ENCODE measurements at places on chromosomes 12 and 14.

- no peak for DNase-seq
Observed at GRCh38 chr12:48601013-48601756, 31.3 kb upstream of the LALBA start.

- DNase-seq: no peak
Observed at GRCh38 chr12:81758421-81759189, 545 bp downstream of the PPFIA2 start.

DNA sequence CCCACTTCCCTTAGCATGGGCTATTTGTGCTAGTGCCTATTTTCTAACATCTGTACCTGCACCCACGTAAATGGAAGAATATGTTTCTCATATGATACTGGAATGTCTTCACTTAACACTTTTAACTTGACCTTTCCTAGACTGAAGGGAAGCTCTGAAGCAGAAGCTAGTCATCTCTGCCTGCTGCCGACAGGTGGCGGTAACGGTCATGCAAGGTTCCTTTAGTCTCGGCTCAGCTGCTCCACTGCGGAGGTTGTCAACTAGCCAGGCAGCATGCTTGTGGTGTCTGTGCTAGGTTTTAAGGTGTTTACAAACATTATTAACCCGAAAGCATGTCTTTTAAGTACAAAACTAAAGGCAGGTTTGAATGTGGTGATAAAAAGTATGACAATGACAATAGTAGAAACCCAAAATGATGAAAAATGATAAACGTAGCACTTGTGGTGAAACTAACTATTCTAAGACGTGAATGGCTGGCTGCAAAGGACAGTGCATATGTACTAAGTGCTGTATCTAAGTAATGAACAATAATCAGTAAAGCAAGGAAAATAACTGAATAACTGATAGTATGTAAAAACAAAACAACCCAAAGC lies 117.2 kb downstream of the GRIN2B start:
- DNase-seq: peak; percentile 38

GRCh38 chr14:54702014-54702491 lies 135.1 kb downstream of the SAMD4A start:
- no peak for DNase-seq

DNA sequence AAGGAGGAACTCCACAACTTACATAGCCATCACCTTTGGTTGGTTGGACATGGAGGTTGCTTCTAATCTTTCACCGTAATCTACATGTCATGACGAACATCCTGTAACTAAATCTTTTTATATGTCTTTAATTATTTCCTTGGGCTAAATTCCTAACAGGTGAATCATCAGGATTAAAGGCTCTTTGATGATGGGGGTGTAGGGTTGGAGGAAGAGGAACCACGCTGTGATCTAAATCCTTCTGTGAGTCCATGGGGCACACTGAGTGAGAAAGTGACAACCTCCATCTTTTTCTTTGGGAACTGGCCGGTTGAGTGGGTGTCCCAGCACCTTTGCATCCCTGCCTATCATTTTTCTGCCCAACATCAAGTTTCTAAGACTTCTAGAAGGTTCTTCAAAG lies 31.1 kb upstream of the MAP1LC3B2 start:
- DNase-seq: no peak

DNA sequence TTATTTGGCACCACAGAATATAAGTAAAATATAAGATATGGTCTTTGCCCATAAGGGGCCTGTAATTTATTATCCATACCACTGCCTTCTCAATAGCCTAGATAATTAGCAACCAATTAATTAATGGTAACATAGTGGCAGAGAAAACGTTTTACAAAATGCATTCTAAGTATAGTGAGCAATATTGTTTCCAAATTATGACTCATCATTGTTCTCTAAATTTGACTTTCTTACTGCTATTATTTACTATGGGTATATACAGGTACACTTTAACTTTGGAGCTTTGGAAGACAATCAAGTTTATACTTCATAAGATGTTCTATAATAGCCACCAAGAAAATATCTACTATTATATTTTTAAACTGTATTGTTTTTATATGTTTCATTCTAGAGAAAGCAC lies 26.7 kb downstream of the DCP1B start:
- no peak for DNase-seq

DNA sequence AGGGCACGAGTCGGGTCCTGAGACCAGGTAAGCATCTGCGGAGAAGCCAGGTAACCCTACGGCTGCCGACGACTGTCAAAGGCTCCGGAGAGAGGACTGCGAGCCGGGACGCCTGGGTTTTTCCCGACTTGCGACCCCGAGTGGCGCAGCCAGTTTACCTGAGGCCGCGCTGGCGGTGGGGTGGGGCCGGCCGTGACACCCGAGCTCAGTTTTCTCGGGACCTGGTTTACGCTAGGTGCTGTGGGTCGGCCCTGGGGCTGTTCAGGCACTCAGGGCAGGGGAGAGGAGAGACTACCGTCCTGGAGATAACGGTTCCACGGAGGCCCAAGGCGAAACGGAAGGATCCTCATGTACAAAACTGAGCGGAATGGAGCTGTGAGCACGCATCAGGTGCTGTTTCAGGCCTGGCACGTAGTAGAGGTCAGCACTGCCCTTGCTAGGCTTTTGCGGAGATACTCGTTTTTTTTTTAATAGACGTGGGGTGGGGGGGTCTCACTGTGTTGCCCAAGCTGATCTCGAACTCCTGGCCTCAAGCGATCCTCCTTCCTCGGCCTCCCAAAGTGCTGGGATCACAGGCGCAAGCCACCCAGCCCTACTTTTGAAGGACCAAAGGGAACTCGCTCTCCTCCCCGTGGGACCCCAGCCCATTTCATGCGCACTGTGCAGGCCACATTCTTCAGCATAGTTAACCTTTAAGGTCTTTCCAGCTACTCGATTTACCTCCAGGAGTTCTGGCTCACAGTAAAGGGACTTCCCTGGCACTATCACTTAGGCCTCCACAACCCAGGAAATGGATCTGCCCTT lies 471 bp downstream of the MTRFR start:
- DNase-seq: no peak

DNA sequence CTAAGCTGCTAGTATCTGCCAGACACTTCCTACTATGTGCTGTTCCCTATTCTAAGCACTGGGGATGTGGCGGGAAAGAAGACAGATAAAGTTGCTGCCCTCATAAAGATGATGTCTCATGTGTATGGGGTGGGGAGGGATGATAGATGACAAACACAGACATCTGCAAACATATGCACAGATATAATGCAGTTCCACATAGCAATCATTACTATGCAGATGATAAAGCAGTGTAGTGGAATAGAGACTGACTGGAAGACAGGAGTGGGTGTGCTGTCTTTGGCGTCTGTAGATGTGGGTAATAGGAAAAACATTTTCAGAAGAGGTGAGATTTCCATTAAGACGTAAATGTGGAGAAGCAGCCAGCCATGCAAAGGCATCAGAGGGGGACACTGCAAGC lies 243.6 kb downstream of the DPY19L2 start:
- DNase-seq: no peak

DNA sequence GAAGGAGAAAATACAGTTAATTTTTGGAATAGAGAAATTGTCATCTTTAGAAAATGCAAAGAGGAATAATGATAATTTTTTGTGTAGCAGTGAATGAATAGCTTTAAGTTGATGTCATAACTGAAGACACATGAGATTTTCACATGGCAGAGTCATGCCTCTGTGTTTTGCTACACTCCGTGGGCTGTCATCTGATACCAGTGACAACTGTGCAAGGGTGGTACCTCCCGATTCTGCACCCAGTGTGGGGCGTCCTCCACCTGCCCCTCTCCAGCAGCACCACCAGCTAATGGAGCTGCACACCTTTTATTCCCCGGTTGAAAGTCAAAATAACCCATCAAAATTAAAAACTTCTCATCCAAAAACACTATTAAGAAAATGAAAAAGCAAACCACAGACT lies 47.2 kb downstream of the ANKRD9 start:
- DNase-seq: no peak

DNA sequence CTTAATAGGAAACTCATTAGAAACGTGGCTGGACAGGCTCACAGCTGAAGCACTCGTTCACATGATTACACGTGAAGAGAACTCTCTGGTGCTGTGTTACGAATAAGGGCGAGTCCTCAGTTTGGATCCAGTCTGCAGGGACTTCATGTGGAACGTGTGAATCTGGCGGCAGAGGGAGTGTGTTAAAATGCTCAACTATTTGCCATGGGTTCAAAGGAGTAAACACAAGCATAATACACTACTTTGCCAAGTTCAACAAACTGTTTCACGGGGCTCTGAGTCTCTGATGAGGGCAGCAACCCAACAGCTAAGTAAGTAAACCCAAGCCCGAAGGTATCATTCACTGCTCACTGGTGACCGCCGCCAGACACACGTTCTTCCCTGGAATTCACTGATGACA lies 42.4 kb downstream of the NUAK1 start:
- no peak for DNase-seq

- no peak for DNase-seq
Observed at GRCh38 chr12:55718015-55718414, 2.2 kb downstream of the BLOC1S1 start.

DNA sequence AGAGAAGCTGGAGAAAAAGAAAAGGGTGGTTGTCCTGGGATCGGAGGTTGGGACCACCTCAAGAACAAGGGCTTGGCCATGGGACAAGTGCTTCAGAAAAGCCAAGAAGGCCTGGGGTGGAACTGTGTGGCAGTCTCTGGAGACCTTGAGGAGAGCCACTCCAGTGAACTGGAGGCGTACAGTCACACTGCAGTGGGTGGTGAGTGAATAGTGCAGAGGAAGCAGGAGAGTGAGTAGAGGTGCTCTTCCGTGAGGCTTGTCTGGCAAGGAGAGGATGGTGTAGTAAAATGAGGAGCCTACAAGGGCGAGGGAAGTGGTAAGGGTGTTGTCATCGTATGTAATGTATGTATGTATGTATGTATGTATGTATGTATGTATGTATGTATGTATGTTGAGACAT lies 20.9 kb downstream of the RASSF3 start:
- DNase-seq: no peak

GRCh38 chr12:52833922-52834726 lies at the start of gene KRT79:
Gene KRT79 (minus strand): TSS chr12:52834311. CDS start chr12:52834260, 51 bp downstream.
- no peak for DNase-seq

DNA sequence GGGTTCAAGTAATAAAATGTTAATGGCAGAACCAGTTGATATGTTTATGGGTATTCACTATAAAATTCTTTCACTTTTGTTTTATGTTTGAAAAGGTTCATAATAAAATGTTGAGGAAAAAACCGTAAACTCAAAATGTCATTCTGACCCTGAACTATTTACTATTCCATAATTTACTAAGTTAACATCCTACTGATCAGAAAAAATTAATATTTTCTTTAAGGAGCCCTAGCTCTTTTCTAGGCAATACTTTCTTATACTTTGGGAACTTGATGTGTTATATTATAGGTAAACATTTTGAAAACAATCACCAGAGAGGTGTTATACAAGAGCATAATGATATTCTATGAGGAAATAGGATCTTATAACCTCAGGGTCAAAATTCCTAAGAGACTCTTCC lies 334.6 kb downstream of the ZFP36L1 start:
- DNase-seq: no peak

DNA sequence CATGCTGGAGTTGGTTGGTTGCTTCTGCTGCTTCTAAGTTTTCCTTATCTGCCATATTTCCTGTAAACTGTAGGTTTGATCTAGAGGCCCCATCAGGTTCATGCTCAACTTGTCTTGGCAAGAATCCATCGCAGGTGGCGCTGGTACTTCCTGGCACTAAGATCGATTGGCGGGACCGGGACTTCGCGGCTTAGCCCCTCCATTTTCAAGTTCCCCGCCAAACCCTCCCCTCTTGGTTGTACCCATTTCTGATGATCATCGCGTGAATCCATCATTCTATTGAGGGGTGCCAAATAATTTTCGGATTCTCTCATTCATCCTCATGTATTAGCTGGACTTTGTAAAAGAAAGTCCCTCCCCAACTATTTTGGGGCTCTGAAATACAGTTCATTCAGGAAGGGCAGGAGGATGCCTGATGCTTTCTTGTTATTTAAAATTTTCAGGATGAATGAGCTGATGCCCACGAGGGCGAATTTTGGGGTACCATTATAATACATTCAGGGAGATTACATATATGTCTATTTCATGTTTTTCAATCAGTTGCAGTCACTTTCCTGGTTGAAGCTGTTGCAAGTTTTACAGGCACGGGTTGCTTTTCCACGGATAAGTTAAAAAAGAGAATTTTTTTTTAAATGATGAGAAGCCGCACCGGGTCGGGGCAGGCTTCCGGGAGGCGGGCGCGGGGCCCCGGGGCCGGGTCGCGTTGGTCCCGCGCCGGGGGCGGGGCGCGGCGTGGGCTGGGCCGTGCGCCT lies 395 bp upstream of the BRI3BP start:
- DNase-seq: peak; percentile 64

DNA sequence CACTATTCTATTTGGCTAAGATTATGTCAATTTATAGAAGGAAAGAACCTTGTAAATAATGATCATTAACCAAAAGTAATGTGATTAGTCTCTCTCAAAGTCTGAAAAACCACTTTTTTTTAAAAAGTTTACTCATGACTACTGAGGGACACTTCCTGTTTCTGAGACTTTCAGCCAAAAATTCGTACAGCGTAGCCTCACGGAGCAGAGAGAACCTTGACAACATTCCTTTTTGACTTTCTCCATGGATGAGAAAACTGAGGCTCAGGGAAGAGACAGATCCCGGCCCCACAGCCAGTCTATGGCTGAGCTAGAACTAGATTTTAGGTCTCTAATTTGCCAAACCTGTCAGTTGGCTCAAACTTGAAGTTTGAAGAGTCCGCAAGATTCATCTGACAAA lies 68.2 kb downstream of the DAD1 start:
- no peak for DNase-seq

DNA sequence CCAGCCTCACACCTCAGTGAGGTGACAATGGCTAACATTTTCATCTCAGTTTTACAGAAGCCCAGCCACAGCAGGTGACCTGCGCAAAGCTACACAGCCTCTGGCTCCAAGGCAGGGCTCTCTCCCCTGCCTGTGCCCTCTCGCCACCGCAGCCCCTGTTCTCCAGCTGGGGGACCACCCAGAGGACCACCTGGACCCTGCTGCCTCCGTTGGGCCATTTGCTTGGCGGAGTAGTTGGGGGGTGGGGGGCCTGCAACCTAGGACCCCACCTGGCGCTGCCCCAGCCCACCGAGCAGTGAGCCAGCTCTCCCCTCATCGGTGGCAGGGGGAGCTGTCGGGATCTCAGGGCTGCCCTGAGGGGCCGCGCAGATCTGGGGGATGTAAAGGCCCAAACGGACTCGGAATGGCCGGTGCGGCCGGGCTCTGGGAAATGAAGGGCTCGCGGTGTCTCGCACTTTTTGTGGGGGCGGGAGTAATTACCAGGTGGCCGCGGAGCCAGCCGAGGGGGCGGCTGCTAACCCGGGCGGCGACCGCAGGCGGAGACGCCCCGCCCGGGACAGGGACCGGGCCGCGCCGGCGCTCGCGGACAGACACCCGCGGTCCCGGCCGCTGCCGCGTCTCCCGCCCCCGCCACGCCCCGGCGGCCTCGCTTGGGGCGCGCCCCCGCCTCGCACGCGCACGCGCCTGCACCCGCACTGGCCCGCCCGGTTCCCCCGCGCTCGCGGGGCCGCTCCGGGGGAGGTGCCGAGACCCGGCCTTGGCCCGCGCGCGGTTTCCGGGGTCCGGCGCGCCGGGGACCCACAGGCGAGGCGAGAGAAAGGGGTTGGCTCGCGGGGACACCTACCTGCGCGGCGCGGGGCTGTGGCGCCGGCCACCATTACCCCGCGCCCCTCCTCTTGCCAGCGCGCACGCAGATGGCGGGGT lies 8.6 kb upstream of the GPR68 start:
- DNase-seq: no peak

- DNase-seq: no peak
Observed at GRCh38 chr14:75492832-75493591, 29.3 kb upstream of the BATF start.

GRCh38 chr12:55043542-55043941 lies 23.8 kb downstream of the NEUROD4 start:
- no peak for DNase-seq

All from stimulated activated CD8-positive, alpha-beta memory T cell treated with anti-CD3 and anti-CD28 coated beads, Interleukin-2, amount 100 ng/mL, for 48 hours (primary cell).